ENCODE measurements at places on chromosomes 4 and X. TPM values are rescaled to one million over a fixed set of nuclear protein-coding genes. Genes with fewer than 3 reads are reported as not detected.
A peak's percentile ranks its signal among the peaks of the same experiment; 100 is the strongest.

DNA sequence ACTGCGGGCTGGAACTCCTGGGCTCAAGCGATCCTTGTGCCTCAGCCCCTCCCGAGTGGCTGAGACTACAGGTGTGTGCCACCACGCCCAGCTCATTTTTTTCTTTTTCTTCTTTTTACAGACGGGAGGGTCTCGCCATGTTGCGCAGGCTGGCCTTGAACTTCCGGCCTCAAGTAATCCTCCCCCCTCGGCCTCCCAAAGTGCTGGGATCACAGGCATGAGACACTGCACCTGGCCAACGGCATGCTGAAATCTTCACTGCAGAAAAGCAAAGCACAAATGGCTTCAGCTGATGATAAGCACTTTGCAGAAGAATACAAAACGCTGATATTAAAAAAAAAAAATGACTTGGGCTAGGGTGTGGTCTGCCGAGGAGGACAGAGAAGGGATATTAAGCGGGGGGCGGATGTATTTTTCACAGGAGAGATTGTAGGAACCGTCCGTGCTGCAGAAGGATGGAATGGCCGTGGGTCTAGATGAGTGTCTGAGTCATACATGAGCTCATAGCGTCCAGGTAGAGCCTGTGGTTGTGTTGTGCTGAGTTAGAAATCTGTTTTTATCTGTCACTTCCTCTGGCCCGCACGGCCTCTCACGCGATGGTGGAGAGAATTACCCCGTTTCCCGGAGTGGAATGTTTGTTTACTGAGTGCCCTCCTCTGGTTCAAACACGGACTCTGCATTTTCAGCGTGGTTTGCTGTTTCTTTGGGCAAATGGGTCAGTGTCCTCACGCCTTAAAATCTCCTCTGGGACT is 8.5 kb upstream of the AKAP17A start:
- DNase-seq, result peak; percentile 38

DNA sequence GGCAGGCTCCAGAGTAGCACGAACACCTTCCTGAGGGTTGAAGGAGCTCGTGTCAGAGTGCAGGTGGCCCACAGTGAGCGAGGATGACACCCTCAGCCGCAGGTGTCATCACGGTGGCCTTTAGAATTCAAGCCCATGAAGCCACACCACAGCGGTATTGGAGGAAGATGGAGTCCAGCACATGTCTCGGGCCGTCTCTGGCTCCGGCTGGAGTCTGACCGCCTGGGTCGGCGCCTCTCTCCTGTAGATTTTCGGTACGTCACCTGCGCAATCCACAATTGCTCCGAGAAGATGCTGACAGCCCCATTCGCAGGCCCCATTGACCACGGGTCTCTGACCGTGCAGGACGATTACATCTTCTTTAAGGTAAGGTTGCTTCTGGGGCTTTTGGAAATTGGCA is 229.4 kb upstream of the PSAPL1 start:
- no peak for DNase-seq

- no peak for DNase-seq
Observed at GRCh38 chrX:96861661-96862060, 22.0 kb upstream of the RPA4 start.

DNA sequence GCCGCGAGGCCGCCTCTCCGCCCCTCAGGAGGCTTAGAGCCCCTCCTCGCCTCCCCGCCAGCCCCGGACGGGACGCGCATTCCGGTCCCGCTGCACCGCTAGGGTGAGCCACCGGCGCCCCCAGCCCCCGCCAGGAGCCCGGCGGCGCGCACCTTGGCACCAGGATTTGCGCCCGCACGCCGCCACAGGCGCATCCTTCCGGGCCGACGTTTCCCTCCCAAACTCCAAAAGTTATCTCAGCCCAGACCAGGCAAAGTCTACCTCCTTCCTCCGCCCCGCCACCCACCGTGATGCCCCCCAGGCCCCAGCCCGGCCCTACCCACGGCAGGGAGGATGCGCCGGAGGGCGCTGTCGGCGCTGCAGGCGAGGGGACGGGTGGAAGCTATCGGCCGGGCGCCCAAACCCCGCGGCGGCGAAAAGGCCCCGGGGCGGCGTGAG is 538 bp downstream of the SCML2 start:
- peak; percentile 39 for DNase-seq

- peak; percentile 80 for DNase-seq
Observed at GRCh38 chr4:108166441-108167315, 2.1 kb downstream of the LEF1 start.

GRCh38 chr4:139898293-139898692 is 232.7 kb downstream of the MGST2 start:
- DNase-seq, result no peak

DNA sequence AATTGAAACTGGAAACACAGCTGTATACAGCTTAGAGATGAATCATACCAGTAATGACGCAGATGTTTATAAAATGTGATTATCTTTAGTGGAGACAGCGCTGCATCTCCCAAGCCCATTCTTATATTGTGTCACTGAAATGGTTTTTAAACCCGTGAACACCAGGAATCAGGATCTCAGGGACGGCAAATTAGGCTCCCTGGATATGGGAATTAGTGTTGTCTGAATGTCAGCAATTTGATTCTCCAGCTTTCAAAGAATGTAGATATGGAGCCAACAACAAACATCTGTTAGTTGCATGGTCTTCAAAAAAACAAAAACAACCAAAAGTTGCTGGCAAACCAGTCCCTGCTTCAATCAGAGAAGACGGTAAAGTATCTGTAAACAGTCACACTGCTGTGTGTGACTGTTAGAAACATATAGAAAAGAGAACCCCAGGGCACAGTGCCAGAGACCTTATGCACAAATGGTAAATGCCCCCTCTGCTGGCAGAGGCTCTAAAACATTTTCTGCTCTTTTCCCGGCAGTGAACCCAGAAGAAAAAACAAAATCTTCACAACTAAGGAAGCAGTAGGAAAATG is 351.9 kb upstream of the FTHL17 start:
- no peak for DNase-seq

- no peak for DNase-seq
Observed at GRCh38 chr4:40254608-40255392, 58.0 kb downstream of the RHOH start.

- DNase-seq, result no peak
Observed at GRCh38 chr4:110853242-110853641, 230.4 kb upstream of the PITX2 start.

- peak; percentile 48 for DNase-seq
Observed at GRCh38 chr4:38132107-38132673, 172.0 kb downstream of the PTTG2 start.

- no peak for DNase-seq
Observed at GRCh38 chrX:46202733-46203514, 342.3 kb downstream of the ZNF674 start.

DNA sequence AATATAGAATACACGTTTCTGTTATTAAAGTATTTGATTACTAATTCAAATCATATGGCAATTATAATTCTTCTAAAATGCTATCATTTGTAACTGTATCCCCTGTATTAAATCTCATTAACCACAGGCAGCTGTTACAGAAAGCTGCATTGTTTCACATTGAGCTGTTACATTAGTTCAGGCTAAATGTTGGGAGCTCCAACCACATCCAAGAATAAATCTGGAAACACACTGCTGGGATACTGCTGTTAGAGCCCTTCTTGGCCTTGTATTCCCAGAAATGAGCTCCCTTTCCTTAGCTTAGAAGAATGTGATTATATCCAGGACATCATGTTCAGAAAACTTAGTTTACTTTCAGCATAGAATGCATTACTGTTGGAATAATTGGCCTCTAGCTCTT is 48.2 kb downstream of the GUCY1B1 start:
- no peak for DNase-seq

DNA sequence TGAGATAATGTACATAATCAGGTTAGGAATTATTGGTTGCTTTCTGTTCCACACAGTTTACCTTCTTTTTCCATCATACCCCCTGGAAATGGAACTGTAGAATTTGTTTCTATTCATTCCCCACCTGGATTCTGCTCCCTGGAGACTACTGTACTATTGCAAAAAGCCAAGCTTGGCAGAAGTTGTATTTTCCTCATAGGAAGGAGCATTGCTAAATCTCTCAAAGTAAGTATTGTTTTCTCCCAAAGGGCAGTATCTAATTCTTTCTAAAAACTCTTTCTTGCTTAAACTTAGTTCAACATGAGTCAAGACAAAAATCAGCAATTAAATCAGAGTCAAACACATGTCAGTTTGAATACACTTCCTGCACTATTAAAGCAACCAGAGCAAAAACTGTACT is 136.2 kb downstream of the CDS1 start:
- no peak for DNase-seq

DNA sequence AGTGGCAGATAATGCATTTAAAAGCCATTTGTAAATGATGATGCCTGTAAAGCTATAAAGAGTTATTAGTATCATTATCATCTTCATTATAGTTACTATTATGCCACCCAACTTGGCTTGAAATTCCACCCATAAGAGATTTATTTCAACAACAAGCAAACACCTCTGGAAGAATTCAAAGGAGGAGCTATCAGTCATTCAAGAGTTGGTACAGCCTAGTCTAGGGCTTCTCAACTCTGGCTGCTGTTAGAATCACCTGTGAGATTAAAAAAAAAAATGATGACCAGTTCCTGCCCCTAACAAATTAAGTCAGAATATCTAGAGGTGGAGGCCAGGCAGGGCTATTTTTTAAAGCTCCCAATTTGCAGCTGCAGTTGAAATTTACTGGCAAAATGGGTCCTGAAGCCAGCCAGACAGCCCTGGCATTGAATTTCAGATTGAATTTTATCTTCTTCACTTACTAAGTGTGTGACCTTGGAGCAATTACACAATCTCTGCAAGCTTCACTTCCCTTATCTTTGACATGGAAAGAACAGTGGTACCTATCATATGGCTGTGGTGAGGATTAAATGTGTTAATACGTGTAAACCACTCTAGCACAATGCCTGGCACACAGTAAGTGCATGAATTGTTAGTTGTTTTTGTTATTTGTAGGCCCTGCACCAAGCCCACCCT is 52.9 kb upstream of the EDA start:
- no peak for DNase-seq

DNA sequence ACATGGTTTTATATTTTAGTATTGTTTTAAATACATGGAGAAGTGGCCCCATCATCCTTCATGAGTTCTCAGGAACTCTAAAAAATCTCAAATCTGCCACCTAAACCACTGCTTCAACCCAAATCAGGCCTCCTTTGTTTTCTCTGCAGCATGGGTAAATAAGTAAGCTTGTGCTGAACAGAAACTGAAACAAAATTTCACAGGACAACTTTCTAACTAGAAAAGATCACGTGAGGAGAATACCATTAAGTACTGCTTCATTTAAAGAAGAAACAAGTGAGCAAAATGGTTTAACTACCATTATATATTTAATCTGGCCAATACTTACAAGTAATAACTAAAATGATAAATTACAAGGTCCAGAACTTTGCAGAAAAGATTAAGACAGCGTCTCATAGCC is 2.5 kb downstream of the ARAP2 start:
- DNase-seq, result no peak

DNA sequence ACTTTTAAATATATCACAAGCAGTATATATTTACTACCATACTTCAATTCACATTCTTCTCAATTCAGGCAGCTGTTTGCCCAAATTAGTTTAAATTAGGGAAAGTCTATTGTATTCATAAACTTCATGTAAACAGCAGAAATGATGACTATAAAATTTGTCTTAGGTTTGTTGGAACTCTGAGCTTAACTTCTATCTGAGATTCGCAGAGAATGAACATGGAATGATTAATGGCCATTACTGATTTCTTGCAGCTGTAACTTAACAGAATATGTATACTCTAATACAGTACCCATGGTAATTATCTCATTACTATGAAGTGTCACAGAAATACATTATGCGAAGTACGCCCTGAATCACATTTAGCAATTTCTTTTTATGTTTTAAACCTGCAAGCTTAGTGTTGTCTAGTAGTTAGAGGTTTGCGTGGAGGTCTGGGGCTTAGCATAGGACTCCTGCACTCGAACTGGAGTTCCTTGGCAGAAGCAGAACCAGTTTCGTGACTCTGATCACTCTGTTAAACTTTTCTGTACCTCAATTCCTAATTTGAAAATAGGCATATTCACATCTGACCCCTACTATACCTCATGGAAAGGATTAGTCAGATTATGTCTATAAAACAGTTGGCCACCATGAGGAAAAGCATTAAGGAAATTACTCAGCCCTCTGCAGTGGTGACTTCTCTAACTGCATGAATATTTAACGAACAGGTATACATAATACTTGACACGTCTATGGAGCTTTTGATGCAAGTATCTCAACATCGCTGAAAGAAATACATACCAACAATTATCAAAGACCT is 243.2 kb downstream of the MGST2 start:
- DNase-seq, result no peak

DNA sequence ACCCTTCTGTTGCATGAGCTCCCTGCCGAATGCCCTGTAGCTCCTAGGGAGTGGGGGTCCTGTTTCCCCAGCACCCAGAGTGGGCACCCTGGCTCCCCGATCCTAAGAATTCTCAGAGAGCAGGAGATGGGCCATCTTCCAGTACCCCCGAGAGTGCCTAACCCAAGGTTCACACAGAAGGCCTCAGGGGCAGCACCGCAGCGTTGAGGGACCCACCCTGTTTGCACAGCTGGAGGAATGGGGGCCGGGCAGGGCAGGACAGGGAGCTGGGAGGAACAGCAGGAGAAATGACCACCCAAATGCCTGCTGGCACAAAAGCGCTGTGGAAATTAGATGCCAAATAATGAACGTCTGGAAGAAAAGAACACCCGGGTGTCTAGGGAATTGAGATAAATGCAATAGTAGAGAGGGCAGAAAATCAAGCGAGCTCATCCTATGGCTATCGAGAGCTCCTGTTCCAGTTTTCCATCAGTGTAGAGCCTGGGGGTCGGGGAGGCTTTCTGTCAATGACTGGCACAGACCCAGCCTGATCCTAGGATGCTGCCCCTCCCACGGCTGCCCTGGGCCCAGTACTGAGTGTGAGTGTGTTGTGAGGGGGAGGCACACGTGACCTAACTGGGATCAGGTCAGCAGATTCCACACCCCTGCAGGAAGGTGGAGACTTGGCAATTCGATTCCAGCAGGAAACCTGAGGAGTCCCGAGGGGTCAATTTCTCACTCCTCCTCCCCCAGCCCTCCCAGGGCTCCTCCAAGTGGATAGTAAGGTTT is 25.7 kb downstream of the SEPTIN6 start:
- no peak for DNase-seq

DNA sequence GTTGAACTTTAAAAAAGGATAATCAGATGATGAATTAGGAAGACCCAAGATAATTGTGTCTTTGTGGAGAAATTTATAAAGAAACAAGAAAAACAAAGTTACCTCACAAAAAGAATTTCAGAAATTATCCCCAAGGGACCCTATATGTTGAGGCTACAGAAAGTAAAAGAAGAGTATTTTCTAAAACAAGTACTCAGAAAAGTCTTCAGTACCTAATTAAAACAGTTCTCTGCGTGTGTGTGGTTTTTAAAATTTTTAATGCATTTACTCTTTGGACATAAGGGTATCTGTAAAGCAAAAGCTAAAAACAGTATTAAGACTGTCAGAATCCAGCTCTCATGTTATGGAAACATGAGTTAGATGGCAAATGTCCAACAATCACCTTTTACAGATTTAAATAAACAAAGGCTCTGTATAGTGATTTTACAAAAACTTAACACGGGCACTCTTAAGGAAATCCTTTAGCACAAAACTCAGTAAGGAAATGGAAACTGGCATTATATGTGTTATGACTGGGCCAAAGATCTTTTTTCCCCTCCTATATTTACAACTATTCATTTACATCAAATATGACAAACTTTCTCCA is 187.5 kb downstream of the NSUN7 start:
- no peak for DNase-seq

GRCh38 chr4:123506011-123506695 is 109.6 kb downstream of the SPRY1 start:
- DNase-seq, result no peak

The TLR8 gene
- total RNA-seq, result 0.11 TPM

The CLDN2 gene
- not detected for total RNA-seq

The LGI2 gene
- total RNA-seq, result not detected

The GLRA3 gene
- not detected for total RNA-seq

The TRIM75 gene
- not detected for total RNA-seq

The HPGD gene
- 10.7 TPM for total RNA-seq

The SOWAHD gene
- 1.7 TPM for total RNA-seq

The MAGEA3 gene
- total RNA-seq, result not detected
